ENCODE measurements at places on chromosomes 11 and 22.

DNA sequence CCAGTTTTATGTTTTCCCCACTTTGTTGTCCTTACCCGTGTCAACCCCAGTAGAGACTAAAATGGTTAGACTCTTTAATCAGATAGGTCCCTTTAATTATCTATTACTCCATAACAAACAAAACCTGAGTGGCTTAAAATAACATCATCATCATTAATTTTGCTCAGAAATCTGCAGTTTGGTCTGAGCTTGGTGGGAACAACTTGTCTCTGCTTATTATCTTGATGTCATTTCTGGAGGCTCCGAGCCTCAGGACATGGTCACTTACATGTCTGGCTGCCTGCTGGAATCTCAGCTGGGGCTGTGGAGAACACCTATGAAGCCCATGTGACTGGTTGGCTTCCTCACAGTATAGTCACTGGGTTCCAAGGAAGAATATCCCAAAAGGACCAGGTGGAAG lies 26.7 kb downstream of the UVRAG start:
- DNase-seq = no peak

DNA sequence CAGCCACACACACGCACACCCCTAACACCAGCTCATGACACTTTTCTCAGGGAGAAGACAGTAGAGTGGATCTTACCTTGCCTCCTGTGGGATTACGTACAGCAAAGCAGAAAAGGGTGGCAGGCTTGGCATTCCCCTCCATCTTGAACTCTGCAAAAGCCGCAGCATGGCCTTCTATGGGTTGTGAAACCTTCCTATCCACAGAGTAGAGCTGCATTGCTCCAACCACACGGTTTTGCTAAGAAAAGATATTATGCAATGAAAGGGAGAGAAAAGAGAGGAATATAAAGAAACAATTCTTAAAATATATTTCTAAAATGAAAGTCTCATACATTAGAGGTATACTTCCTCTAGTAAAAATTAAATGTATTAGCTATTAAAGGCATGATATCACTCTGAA lies 48.8 kb downstream of the CLTCL1 start:
- DNase-seq = no peak

DNA sequence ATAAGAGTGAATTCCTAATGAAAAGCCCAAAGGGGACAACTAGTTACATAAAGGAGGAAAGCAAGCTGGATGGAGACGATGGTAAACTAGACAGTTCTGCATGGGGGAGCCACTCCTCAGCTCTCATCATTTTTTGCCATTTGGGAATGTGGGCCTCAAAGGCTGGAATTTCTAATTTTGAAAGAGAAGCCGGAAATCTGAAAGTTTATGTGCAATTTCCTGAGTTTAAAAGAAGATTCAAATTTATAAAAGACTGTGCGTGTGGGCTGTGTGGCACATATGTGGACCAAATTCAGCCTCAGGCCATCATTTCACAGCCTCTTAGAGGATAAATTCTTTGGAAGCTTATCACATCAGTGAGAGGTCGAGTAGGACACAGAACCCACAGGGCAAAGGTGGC lies 18.3 kb upstream of the CRY2 start:
- no peak for DNase-seq

GRCh38 chr22:36765943-36766450 lies 9.9 kb downstream of the IFT27 start:
- no peak for DNase-seq

DNA sequence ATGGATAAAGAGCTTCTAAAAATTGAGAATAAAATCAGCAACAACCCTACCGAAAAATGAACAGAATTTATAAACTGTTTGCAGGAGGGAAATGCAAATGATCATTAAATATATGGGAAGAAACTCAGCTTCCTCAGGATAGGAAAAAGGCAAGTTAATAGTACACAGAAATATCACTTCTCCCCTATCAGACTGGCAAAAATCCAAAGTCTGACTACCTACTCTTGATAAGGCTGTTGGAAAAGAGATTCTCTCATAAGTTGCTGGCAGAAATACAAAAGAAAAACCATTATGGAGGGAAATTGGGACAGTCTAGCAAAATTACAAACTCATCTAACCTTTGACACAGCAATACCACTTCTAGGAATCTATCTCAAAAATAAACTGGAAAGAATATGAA lies 100.9 kb upstream of the LDLRAD3 start:
- DNase-seq = peak; percentile 12

DNA sequence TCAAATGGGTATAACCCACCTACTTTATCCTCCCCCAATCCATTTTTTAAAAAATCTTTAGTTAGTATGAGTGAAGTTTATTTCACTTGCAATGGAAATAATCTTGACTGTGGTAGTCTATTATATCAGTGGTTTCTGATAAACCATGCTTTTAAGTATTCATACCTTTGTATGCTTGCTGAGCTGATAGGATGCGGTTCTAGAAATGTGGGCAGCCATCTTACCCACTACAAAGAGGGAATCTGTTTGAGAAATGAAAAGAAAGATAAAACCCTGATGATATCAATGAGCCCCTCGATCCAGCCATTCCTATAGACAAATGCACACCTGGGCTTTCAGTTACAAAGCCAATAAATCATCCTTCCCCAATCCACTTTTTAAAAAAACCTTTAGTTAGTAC lies 13.8 kb upstream of the PVALB start:
- no peak for DNase-seq

DNA sequence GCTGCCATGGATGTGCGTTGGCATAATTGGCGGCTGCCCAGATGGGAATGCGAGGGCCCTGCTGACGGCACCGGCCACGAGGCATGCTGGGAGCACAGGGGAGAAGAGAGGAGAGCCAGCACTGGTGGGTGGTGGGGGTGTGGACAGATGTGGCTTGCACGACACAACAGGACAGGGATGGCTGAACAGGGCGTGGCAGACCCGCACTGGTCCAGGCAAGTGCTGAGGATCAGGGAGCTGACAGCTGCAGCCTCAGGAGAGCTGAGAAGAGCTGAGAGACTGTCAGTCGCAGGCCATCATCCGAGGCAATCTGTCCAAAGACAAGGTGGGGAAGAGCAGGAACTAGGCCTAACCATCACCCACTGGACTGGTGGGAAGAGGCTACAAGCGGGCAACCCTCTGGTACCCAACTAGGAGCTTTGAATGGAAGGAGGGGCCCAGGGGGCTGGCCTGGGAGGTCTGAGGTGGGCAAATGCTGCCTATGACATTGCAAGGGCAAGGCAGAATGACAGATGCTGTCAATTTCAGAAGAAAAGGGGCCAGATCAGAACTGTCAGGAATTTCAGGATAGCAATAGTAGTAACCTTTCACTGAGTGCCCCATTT lies 2.4 kb downstream of the GNB1L start:
- peak; percentile 6 for DNase-seq

- DNase-seq = no peak
These were observed 34.8 kb upstream of the SLC22A12 start for GRCh38 chr11:64556044-64556720.

- DNase-seq = no peak
These were observed 1780.5 kb downstream of the LRRC4C start for GRCh38 chr11:39678996-39679395.

DNA sequence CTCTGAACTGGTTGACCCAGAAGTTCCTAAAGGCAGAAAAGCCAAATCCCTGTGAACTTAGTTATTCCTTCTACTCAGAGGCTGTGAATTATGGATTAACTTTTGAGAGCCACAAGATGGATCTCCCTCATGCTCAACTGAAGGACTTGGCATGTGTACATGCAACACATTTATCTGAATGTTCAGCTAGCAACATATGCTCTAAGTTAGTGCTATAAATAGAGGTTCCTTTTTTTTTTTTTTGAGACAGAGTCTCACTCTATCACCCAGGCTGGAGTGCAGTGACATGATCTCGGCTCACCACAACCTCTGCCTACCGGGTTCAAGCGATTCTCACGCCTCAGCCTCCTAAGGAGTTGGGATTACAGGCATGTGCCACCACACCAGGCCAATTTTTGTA lies 40.1 kb downstream of the EIF4ENIF1 start:
- no peak for DNase-seq

GRCh38 chr11:100640646-100641045 lies 46.4 kb upstream of the ARHGAP42 start:
- DNase-seq = no peak

GRCh38 chr22:20095521-20095920 lies 15.5 kb downstream of the DGCR8 start:
- no peak for DNase-seq

DNA sequence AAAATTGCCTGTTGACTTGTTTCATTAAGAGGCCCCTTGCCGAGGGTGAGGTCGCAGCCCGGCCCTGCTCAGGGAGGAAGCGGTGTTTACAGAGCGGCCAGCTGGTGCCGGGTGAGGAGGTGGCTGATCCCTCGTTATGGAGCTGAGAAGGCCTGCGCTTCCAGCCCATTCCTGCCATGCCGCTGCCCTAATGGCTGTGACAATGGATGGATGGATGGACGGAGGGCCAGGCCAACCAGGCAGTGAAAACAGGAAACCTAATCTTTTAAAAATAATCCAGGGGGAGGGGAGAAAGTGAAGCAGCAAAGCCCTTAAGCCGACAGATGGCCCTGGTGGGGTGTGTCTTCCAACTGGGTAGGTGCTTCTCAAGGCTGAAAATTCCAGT lies 38.5 kb downstream of the BCR start:
- peak; percentile 73 for DNase-seq

DNA sequence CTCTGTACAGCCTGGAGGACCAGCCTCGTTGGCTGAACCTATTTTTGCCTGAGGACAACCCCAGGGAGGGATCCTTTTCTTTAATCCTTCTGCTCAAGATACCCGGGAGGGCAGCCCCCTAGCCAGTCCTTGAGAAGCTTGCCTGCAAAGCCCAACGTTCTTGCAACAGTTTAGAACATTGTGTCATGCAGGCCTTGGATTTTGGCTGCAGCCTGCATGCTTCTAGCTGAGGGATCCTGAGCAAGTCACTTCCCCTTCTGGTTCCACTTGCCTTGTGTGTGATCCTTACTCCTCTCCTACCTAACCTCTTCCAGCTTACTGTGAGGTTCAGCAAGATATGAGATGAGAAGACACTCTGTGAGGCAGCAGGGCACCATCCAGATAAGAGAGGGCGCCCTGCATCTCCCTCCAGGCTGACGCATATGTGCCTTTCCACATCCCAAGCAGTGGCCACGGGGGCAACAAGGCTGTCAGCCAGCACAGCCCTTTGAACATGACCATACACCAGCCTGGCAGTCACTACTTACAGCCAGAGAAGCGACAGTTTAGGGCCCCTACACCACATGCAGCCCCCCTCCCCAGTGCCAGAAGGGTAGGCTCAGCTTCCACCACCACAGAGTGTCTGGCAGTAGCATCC lies 76.1 kb downstream of the C11orf58 start:
- no peak for DNase-seq

- no peak for DNase-seq
These were observed 11.8 kb downstream of the C11orf87 start for GRCh38 chr11:109433753-109434256.

DNA sequence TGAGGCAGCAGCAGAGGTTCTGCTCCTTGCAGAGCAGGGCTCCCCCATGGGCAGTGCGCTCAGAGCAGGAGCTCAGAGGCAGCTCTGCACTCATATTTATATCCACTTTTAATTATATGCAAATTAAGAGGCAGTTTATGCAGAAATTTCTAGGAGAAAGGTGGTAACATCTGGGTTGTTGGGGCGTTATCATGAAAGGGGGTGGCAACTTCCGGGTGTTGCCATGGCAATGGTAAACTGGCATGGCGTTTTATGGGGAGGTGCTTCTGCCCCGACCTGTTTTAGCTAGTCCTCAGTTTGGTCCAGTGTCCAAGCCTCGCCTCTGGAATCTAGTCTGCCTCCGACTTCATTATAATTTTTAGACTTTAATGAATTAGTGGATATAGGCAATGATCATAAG lies 1191.7 kb downstream of the TBC1D22A start:
- DNase-seq = no peak

DNA sequence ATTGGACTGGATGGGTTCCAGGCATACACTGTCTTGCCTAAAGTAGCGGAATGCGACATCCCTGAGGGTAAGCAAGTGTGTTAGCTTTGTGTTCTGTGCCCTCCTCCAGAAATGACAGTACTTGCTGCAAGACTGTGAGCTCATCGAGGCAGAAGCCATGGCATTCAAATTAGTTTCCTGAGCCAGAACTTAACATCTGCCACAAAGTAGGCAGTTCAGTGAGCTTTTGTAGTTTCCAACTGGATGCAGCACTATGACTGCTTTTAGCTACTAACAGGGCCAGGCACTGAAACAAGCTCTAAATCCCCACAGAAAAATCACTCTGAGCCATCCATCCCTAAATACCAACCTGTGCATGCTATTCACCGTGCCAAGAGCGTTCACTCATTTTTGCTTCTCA lies 1.2 kb upstream of the FAR1 start:
- DNase-seq = no peak

DNA sequence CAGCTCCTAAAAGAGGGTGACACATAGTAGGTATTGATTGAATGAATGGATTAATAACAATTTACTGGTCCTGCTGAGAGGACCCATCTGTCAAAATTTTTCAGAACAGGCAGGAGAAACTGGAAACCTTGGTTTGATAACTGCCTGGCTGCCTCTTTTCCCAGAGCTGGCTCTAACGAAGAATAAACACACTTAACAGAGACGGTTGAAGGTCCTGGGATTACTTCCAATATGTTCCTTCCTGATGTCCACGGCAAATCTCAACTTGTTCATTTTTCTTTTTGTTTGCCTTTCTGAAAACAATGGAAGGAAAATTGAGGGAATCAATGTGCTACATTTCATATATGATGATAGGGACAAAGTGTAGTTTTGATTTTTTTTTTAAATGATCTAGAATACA lies 76.5 kb upstream of the SYT13 start:
- no peak for DNase-seq

- no peak for DNase-seq
These were observed 750 bp upstream of the NAT10 start for GRCh38 chr11:34104680-34105078.

DNA sequence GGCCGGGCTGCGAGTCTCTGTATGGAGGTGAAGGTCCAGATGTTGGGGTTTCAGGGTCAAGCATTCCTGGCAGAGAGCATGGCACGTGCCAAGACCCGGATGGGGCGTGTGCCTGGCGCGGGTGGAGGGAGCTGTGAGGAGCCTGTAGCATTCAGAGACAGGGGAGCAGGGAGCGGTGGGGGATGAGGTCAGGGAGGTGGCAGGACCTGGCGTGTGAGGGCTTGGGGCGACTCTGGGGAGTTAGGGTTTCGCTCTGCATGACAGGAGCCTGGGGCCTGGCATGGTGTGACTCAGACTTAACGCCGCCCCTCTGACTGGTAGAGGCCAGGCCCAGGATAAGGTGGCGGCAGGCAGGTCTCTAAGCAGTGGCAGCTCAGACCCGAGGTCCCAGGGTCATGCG lies 103.0 kb downstream of the KCNQ1 start:
- no peak for DNase-seq

- DNase-seq = no peak
These were observed 24.8 kb downstream of the CNTF start for GRCh38 chr11:58647141-58647699.

DNA sequence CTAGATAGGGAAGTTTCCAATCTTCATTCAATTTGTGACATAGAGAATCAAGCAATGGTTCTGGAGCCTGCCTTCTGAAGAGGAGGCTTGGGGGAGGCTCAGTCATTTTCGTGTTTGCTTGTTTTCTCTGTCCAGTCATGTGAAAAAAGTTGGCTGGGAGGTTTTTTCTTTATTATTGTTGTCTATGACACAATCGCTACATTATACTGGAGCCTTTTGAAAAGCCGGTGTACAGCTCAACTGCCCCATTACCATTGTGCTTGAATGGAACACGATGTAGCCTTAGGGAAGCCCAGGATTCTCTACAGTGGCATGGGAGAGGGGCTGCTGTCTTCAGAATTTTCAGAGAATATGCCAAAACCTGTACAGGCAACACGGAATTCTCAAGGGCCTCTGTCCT lies 57.9 kb upstream of the NCAM1 start:
- DNase-seq = no peak

- DNase-seq = no peak
These were observed 902.9 kb downstream of the DLG2 start for GRCh38 chr11:84724256-84724655.

Measured in hepatocyte (in vitro differentiated cells).